GM10248 (cell line): ENCODE measurements at places on chromosomes 4 and X.

DNA sequence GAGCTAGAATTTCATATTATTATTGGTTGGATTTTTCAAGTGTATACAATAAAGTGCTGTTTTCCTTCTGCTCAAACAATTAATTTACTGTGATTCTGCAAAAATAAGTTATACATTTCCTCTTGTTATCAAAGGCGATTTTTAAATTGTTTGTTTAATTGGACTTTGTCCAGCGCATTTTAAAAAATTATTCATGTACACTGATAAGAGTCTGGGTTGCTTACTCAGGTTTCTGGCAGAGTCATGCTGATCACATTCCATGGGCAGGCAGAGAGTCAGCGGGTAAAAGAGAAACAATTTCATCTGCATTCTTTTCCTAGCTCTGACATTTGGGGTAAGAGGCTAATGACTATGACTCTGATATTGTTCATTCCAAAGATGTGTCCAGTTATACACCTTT is 8.9 kb downstream of the FAT4 start:
- DNase-seq = no peak

GRCh38 chrX:63934791-63935190 is 149.8 kb upstream of the ARHGEF9 start:
- no peak for DNase-seq

GRCh38 chr4:145619639-145619996 is 433 bp downstream of the MMAA start:
- DNase-seq = no peak

DNA sequence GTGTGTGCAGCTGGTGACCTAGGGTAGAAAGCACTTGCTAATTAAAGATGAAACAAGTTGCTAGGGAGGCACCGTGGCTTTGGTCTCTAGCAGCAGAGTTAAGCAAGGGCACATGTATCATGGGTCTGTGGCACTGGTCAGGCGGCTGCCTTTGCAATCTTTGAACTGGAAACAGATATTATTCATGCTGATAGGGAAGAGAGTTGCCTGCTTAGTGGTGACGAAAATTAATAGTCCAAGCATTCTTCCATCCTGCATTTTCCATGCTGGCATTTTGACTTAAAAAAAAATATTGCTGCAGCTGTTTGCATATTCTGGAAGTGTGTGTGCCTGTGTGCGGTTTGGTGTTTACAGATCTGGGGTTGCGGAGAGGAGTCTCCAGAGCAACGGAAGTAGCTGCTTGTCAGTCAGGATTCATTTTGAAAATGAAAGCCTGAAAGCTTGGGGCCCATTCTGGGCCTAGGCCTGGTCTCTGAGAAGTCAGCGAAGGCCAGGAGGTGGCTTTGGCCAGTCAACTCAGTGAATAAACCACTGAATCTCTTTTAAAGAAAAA is 2.3 kb upstream of the SOWAHD start:
- DNase-seq = peak; percentile 73

DNA sequence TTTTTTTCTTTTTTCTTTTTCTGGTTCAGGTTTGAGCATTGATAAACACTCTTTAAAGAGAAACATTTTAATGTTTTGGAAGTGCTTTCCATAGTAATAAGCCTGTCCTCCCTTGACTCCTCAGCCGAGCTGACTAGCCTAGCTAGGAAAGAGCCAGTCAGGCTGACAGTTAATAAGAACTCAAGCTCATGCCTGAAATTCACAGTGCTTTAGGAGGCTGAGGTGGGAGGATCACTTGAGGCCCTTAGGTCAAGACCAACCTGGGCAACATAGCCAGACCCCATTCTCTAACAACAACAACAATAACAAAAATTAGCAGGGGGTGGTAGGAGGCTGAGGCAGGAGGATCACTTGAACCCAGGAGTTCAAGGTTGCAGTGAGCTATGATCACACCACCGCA is 53.4 kb upstream of the ZCCHC13 start:
- DNase-seq = no peak

DNA sequence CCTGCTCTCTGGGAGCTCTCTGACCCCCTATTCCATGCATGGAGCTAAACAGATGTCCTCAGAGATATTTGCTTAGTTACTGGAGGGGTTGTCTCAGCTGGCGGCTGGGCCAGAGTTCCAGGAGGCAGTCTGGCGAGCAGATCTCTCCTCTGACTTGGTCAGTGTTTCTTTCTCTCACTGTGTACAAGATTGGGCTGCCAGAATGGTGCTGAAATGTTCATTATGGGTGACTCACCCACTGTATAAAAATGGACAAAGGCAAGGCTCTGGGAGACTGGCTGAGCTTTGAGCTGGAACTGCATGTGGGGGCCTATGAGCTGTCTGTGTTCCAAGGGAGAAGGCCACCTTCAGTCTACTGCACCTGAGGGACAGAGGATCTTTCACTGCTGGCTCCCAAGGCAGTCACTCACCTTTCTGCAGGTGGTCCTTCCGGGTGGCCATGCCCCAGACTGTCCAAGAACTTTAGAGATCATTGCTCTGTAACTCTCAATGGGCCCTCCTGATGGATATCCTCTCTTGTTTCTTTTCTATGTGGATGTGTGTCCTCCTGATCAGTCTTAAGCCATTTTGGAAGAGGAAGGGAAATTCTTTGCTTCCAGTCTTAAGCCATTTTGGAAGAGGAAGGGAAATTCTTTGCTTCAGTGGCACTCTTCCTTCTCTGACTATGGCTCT is 88.2 kb downstream of the CFAP299 start:
- no peak for DNase-seq

DNA sequence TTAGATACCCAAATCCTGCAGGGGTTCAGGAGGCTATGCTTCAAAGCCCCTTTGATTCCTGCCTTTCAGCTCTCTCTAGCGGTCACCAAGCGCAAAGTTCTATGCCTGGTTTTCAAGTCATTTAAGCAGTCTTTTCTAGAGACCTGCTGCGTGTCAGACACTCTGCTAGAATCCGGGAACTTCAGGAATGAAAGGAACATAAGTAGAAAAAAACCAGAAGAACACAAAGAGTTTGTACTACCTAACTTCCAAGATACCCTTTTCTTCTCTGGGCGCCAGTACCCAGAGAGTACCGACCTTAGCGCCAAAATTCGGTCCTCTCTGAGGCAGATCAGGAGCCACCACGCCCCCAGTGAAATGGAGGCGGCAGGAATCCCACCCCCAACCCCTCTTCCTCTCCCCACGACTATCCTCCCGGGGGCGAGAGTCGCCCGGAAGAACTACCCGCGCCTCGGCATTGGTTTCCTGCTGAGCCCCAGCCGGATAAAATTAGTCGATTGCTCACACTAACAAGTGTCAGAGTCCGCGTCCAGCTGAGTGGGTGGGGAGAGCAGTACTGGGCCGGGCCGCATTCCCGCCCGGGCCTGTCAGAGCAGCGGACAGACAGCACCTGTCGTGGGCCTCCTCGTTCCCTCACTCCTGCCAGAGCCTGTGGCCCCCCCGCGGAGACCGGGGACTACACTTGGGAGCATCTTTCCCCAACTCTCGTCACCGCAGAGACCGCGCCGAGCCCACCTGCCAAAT is 78.8 kb downstream of the RLIM start:
- DNase-seq = peak; percentile 48

DNA sequence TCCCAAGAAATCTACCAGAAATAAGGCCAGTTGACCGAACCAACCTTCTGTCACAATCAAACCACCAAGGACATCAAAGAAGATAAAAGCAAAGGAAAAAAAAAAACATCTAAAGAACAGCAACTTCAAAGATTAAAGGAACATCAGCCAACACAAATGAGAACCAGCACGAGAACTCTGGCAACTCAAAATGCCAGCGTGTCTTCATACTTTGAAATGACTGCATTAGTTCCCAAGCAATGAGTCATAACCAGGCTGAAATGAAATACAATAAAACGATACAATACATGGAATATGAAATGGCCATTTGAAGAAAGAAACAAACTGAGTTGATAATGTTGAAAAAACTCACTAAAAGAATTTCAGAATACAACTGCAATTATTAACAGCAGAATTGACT is 611.6 kb upstream of the GRIA3 start:
- DNase-seq = no peak

DNA sequence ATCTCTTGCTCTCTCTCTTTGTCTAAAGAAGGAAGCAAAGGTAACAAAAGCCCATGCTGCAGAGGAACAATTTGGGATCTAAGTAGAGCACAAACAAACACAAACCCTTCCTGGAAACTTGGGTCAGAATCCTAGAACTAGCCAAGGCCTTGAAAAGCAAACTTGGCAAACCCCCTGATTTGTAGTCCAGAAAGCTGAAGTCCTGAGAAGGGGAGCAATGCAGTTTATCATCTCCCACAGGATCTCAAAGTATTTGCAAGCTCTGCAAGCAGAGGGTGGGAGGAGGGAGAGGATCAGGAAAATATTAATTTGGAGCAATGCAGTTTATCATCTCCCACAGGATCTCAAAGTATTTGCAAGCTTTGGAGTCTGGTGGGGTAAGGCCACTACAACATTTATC is 379.5 kb upstream of the FGF13 start:
- no peak for DNase-seq

- no peak for DNase-seq
Observed at GRCh38 chr4:8328456-8328855, 58.9 kb downstream of the HTRA3 start.

GRCh38 chrX:133881893-133882292 is 103.5 kb downstream of the GPC3 start:
- DNase-seq = no peak

- no peak for DNase-seq
Observed at GRCh38 chr4:90996813-90997212, 869.6 kb downstream of the CCSER1 start.

DNA sequence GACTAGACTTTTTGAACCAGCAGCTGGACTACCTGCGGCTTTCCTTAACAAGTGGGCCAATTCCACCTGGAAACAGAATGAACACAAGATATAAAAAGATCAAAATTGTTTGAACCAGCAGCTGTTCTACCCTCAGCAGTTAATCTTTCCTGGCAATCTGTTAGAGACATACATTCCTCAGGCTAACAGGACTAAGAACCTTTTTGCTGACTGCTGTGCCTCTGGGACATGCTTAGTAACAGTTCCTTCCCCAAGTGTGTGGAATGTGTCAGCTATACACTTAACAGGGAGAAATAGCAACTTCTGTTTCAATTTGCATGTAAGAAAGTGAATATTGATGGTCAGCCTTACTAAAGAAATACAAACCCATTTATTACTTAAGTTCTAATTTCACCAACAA is 554.4 kb downstream of the ARAP2 start:
- DNase-seq = no peak

DNA sequence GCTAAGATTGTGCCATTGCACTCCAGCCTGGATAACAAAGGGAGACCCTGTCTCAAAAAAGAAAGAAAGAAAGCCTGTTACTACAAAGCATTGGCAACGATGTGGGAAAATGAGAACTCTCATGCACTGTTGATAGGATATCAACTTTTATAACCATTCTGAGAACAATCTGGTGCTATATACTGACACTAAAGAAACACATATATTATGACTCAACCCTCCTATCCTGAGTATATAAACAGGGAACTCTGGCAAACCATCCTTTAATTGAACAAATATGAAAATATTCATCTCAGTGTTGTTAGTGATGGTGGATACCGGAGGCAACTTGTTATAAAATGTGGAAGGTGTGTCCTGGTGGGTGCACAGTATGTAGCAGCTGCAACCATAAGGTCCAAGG is 53.0 kb upstream of the SOD3 start:
- DNase-seq = no peak

DNA sequence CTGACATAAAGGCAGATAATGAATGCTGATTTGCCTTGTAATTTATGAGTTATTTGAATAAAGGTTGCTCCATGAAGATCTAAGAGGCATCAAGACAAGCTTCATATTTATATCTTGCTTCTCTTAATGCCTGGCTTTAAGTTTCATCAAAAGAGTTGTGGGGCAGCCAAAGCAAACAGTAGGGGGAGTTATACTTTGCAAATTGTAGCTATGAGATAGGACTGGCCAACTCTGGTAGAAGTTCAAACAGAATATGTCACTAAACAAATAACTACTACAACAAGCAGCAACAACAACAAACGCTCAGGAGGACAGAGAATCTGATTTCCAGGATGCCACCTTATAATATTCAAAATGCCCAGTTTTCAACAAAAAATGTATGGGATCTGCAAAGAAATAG is 69.1 kb upstream of the PLAC1 start:
- DNase-seq = no peak

DNA sequence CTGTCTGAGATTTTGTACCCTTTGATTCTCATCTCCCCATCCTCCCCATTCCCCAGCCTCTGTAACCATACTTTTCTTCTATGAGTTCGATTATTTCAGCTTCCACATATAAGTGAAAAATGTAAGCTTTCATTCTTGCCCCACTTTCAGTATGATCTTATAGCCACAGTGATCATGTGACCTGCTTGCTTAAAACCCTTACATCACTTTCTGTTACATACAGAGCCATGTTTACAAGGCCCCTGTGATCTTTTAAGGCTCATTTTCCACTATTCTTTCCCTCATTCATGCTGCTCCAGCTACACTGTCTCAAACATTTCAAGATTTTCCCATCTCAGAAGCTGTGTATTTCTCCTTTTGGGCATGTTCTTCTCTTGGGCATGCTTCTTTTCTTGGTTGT is 147.7 kb downstream of the DCK start:
- peak; percentile 14 for DNase-seq

- DNase-seq = no peak
Observed at GRCh38 chr4:56607926-56608325, 73.2 kb downstream of the HOPX start.

GRCh38 chr4:148289740-148290139 is 152.5 kb downstream of the NR3C2 start:
- no peak for DNase-seq

DNA sequence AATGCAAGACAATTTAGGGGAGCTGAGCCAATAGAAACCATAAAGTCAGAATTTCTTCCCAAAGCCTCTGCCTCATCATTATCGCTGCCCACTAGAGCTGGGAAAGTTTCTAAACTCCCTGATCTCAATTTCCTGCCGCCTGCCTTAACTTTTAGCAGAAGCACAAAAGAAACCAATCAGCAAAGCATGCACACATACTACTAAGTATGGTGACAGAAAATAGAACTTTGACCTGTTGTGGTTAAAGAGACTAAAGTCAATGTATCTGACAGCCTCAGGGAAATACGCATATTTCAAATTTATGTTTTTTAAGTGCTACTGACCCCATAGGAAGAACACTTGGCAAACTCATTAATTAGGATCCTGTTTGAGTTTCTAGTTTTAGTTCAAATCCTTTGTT is 10.1 kb downstream of the STK26 start:
- no peak for DNase-seq

GRCh38 chr4:15144249-15144966 is 142.1 kb downstream of the CPEB2 start:
- no peak for DNase-seq
